CD4-positive, alpha-beta T cell (primary cell): ENCODE measurements at places on chromosomes 1 and 21.

DNA sequence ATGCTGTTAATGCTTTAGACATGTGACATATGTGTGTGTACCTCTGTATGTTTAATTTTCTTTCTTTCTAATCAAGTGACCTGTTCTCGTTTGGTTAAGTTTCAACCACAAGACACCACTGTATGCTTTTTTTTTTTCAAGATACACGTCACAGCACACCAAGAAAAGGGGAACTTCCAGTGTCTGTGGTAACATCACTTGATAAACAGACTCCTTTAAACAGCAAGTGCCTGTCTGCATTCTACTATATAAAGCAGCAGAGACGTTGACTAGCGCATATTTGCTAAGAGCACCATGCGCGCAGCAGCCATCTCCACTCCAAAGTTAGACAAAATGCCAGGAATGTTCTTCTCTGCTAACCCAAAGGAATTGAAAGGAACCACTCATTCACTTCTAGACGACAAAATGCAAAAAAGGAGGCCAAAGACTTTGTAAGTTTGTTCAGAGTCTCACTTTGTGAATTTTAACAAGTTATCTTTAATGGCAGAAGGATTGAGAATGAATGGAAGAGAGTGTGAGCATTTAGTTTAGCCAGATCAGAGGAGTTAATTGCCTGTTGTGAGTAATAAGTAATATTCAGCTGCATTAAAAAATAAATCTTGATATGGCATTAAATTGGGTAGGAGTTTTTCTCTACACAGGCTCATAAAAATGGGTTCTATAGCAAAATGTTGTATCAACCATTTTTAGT is at the start of gene RGS1:
Gene RGS1, plus strand, starts transcription at position 275 of the 691 bp plus-strand sequence. Its CDS starts 20 bp downstream, at position 295.
- peak; percentile 58 for DNase-seq

- no peak for DNase-seq
Measured at GRCh38 chr1:19894218-19894617, 12.0 kb downstream of the OTUD3 start.

- no peak for DNase-seq
Measured at GRCh38 chr1:56385314-56385713, 194.0 kb downstream of the PLPP3 start.

DNA sequence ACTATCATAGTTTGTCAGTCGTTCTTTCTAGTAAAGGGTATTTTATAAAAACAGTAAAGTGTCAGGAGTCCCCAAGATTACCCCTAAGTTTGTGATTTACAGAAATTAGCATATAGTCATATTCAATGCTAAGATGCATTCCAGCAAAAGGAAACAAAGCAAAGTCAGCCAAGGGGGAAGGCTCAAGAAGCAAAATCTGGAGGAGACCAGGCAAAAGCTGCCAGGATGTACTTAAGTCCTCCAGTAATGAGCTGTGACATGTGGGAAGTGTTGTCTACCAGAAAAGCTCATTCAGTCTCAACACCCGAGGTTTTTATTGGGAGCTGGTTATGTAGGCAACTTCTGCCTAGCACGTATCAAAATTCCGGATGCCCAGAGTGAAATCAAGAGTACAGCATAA is 373.4 kb upstream of the TMPRSS15 start:
- no peak for DNase-seq

GRCh38 chr1:100390531-100390930 is 38.2 kb downstream of the CDC14A start:
- no peak for DNase-seq

GRCh38 chr1:52920791-52921291 is 699 bp downstream of the ECHDC2 start:
- no peak for DNase-seq

GRCh38 chr1:204818998-204819397 is 51.7 kb upstream of the NFASC start:
- no peak for DNase-seq

- peak; percentile 86 for DNase-seq
Measured at GRCh38 chr1:200153277-200154055, 126.0 kb downstream of the NR5A2 start.

DNA sequence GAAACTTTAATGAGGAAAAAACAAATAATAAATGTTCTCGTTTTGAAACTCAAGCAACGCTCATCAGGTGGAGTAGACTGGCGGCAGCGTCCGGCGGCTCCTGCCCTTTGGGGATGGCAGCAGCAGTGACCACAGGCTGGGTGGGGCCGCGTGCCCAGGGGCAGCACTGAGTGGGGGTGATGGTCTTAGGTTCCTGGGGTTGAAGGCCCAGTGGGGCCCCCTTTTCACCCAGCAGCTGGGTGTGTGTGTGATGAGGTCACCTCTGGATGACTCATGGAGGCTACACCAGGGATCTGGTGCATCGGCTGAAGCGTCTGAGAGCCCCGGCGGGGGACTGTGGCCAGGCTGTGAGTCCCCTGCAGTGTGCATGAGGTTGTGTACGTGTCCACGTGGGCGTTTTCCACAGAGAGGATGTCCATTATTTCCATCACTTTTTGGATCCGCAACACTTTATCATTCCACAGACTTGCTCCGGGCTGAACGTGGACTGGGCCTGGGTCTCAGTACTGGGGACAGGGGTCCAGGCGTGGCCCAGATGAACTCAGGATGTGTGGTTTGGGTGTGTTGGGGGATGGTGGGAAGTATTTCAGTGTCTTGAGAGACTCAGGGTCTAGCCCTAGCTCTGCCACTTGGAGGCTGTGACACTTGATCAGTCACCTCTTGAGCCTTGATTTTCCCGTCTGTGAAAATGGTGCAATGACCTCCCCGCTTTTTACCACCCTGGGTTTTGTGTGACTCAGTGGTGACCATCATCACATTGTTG is 25.6 kb downstream of the LDLRAP1 start:
- no peak for DNase-seq

- DNase-seq = no peak
Measured at GRCh38 chr1:230610589-230610988, 31.7 kb upstream of the COG2 start.

GRCh38 chr21:44006017-44006619 is 6.0 kb upstream of the TRAPPC10 start:
- no peak for DNase-seq
